ENCODE measurements at places on chromosomes 5 and 9.

GRCh38 chr5:74316064-74316603 is 324.4 kb downstream of the ENC1 start:
- peak; percentile 82 for DNase-seq

GRCh38 chr5:10856683-10857337 is 95.8 kb upstream of the DAP start:
- peak; percentile 62 for DNase-seq

DNA sequence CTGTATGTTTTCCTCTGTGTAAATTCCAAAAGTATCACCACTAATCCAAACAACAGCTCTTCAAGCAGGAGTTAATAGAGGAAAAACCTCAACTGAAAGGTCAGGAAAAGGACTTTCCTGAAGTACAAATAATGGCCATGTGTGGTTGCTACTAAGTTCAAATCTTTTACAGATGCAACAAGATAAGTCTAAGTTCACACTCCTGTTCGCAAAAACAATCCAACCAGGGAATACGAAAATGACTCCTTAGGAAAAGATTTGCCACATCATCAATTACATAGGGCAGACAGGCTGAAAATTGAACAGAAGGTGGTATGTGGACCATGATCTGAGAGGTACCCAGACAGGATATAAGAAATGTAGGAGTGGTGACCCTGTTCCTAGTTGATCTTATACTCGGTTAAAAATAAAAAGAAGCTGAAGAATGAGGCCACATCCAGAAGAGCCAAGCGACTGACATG is 210.2 kb downstream of the TSSK1B start:
- DNase-seq = no peak

- no peak for DNase-seq
Observed at GRCh38 chr5:37111426-37112382, 137.5 kb downstream of the CPLANE1 start.

GRCh38 chr9:129866394-129867135 is 31.3 kb downstream of the USP20 start:
- no peak for DNase-seq

DNA sequence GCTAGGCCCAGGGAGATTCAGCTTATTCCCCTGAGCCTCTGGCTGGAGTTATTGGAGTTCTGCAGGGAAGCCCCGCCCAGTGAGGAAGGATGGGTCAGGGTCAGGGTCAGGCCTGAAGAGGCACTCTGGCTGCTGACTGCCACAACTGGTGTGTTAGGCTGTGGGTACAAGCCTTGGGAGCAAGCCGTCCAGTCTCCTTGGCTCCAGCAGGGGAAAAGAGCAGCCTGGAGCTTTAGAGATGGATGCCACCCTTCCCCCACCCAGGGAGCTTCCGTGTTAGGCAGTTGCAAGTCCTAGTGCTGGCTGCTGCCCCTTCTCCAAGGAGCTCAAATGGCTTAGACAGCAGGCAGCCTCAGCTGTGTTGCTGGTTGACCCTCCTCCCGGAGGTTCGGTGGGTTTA is 34.4 kb upstream of the TAF11L2 start:
- no peak for DNase-seq

- DNase-seq = no peak
Observed at GRCh38 chr9:88308831-88309560, 79.2 kb upstream of the SPIN1 start.

GRCh38 chr5:115460472-115460871 is 84.1 kb downstream of the FEM1C start:
- peak; percentile 95 for DNase-seq

DNA sequence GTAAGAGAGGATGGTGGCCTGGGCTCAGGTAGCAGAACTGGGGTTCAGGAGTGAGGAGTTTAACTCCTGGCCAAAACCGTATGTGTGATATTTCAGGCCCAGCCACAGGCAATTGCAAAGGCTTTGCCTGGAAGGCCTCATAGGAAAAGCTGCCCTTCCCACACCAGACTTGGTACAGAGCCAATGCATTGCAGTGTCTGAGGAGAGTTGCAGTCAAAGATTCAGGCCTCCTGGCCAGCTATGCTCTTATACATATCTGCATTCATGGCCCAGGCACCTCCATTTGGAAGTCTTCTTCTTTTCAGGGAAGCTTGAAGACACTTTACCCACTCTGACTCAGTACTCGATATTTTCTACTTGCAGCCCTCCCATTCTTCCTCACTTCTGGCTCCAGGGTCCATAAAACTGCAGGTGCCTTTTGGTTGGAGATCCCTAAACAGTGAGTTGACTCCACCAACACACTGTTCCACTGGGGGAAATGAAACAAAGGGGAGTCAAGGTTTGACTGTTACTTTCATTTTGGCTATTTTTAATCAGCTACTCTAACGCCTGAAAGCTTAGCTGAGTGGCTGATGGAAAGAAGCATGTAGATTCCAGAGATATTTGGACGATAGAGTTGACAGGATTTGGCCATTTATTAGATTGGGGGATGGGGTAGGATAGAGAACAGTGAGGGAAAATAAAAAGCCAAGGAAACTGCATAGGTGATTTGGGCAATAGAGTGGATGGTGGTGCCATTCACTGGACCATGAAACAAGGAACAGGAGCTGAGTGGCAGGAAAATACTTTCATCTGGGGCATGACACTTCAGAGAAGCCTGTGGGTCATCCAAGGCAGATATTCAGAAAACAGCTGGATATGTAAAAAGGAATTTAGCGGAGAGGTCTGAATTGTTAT is 30.6 kb upstream of the IL33 start:
- no peak for DNase-seq

DNA sequence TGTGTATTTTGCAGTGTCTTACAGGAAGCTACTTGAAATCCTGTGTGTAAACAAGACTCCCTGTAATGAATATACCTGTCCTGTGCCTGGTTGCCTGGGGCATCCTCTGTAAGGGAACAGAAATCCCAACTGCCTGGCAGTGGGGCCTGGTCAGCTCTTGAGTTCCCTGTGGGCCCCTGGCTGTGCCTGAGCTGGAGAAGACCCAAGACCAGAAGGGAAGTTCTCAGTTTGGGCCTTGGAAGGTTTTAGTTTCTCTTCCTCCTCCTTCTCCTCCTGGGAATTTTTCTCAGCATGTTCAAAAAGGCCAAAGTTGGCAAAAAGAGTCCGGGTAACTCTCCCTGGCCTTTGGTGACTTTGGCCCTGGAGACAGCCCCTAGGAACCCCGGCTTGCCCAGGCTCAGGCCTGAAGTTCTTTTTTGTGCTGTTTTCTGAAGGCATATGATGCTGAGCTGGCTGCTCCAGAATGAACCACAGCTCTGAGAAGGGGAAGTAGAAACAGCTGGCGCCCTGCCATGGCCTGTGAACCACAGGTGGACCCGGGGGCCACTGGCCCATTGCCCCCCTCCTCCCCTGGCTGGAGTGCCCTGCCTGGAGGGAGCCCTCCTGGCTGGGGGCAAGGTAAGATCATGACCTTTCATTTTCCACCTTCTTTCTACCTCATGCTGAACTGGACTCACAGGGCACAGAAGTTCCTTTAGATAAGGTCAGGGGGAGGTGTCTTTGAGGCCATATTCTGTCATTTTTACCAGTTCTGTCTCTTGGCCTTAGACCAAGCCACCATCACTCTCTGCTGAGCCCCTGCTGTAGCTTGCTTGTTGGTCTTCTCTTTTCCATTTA is 5.8 kb downstream of the TMEM268 start:
- peak; percentile 43 for DNase-seq

DNA sequence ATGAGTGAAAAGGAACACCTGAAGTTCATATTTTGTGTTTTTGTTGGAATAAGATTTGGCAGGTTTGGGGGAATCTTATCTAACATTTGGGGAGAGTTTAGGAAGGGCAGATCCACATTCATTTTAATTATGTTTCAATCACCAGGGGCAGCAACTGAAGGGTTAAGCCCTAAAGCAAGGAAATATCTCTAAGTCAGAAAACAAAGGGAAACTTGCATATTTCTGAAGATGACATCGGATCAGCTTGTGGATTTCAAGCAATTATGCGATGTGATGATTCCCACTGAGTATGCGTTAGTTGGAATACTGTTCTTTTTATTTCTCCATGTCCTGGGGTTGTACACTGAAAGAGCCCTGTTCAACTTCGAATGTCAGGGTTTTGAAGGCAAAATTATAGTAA is 59.8 kb upstream of the NFIB start:
- DNase-seq = no peak

GRCh38 chr5:2199697-2200096 is 317.0 kb upstream of the IRX4 start:
- DNase-seq = no peak

- no peak for DNase-seq
Observed at GRCh38 chr9:76227156-76227555, 167.1 kb downstream of the RFK start.

- no peak for DNase-seq
Observed at GRCh38 chr5:65790371-65791163, 68.6 kb downstream of the NLN start.

DNA sequence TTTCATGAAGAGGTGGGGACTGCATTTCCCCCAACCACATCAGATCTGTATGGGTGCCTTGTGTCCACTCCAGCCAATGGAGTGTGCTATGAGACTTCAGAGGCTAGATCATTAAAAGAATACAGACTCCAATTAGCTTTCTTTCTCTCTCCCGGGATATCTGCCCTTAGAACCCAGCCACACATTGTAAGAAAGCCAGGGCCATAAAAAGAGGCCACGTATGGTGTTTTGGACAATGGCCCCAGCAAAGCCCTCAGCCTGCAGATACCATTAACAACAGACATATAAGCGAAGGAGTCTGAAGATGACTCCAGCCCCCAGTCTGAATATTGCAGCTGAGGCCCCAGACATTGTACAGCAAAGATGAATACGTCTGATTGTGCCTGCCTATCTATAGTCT is 21.5 kb downstream of the IL6ST start:
- no peak for DNase-seq

GRCh38 chr5:177494346-177495195 is 2.8 kb downstream of the PDLIM7 start:
- DNase-seq = peak; percentile 90

DNA sequence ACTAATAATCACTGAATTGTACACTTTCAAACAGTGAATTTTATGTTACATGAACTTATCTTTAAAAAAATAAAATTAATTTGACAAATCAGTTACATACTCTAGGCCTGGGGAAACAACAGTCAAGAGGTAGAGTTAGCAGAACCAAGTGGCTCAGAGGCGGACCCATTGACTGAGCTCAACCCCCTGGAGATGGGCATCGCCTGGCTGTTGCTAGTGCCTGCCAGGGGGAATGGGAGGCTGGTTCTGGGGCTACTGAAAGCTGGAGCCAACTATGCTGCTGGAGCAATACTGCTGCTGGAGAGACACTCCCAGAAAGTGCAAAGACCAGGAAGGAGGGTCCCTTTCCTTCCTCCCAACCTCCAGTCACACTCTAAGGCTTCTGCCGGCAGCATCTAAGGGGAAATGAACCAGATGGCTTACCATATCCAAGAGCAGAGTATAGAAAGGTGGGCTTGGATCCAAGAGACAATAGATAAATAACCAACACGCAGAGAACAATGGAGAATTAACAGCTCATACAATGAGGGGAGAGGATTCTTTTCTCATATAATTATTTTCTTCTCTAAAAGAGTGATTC is 40.3 kb upstream of the ANKRD55 start:
- no peak for DNase-seq

DNA sequence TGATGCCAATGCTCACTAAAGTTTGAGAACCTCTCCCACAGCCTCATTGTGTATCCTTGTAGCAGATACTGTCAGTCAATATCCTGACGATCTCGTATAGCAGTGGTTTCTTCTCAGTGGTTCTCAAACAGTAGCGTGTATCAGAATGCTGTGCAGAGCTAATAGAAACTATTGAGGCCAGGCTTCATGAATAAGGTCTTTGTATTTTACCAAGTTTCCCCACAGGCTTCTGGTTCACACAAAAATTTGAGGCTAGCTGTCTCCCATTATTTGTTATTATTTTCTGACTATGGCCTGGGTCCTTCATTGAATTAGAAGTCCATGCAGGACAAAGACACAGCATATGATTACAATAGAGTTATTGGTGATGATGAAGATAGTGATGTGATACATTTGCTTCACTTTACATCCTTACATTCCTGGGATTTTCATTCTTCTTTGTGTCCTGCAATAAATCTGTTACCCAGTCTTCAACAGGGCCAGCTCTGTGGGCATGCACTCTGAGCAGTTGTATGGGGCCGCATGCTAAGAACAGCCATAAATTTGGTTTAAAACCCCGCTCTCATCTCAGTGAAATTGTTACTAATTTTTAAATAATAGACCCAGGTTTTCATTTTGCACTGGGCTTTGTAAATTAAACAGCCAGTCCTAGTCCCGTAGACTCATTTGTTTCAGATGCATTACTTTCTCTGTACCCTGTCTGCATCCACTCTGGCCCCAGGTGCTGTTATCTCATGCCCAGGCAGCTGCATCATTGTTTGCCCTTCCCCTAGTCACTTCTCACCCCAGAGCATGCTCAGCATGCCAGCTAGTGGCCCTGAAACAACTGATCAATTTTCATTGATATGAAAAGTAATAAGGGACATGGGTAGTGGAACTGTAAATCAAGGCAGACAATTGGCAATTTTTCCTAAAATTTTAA is 199.9 kb upstream of the PIK3R1 start:
- no peak for DNase-seq

DNA sequence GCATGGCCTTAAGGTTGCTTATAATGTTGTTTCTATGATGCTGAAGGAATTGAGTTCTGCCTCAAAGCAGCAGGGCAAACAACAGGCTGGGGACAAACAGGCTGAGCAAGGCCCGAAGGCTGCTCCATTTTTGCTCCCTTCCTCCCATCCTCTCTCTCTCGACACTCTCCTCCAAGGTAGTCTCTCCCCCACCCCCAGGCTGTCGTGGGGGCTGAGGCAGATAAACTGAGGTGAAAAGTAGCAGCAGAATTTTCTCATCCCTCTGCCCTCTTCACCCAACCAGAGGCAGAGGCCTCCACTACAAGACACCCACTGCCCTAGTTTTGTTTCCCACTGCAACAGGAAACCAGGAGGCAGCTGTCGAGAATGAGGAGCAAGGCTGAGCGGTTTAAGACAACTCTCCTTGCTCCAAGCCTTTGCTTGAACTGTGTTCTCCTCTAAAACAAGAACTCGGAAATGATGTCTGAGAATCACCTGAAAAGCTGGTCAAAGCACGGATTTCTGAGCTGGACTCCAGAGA is 13.5 kb upstream of the GNA14 start:
- DNase-seq = no peak

- no peak for DNase-seq
Observed at GRCh38 chr5:23721336-23721735, 213.9 kb downstream of the PRDM9 start.

GRCh38 chr9:90805006-90805996 is 3.7 kb downstream of the SYK start:
- no peak for DNase-seq

DNA sequence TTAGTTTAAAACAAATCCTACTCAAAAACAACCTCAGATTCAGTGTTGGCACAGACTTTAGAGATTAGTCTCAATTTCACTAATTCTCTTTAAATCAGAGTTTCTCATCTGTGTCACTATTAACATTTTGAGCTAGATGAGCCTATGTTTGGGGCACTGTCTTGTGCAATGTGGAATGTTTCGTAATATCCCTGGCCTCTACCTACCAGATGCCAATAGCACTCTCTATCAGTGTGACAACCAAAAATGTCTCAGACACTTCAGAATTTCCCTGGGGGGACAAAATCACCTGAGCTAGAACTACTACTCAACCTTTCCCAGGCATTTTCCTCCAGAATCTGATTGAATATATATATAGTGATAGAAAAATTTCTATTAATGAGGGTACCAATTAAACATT is 465.2 kb upstream of the RGMB start:
- DNase-seq = no peak

Measured in PC-3 (cell line).